ENCODE measurements at places on chromosomes 2 and 18. TPM values are rescaled to one million over a fixed set of nuclear protein-coding genes. Genes with fewer than 3 reads are reported as not detected.

Gene CKAP2L
- total RNA-seq, result 0.10 TPM

GRCh38 chr2:8918412-8918811, 81.0 kb upstream of the KIDINS220 start:
- DNase-seq, result no peak

- no peak for DNase-seq
Measured at GRCh38 chr2:64910972-64911433, 78.2 kb upstream of the SLC1A4 start.

- DNase-seq, result no peak
Measured at GRCh38 chr2:118865106-118865505, 17.7 kb upstream of the EN1 start.

DNA sequence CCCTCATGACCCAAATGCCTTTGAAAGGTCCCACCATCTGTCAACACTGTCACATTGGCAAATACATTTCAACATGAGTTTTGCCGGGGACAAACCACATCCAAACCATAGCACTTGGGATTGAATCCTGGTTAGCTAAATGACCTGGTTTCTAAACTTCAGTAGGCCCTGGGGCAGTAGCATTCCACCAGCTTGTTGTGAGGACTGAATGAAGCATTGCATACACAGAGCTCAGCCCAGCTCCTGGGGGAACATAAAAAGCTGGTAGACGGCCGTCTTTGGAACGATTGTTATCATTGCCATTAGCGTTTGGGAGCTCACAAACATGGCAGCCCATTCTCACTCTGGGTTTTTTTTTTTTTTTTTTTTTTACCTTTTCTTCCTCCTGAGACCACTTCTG, 57.5 kb upstream of the CXCR4 start:
- DNase-seq, result no peak
